ENCODE measurements at places on chromosomes 6 and 20.

DNA sequence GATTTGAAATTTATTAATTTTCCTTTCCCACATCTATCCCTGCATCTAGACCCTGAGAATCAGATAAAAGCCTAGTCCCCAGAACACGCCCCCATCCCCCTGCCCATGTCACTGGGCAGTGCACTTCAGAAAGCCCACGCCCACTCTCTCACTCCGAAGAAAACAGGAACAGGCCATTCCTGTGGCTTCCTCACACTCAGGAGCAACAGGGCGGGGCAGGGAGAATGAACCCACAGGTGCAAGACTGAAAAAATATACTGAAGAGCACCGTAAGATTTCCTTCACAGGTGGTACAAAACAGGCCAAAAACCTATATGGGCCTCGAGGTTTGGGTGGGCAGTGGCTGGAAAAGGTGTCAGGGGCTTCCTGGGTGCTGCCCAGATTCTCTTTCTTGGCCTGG is 3.4 kb downstream of the OXT start:
- no peak for DNase-seq

DNA sequence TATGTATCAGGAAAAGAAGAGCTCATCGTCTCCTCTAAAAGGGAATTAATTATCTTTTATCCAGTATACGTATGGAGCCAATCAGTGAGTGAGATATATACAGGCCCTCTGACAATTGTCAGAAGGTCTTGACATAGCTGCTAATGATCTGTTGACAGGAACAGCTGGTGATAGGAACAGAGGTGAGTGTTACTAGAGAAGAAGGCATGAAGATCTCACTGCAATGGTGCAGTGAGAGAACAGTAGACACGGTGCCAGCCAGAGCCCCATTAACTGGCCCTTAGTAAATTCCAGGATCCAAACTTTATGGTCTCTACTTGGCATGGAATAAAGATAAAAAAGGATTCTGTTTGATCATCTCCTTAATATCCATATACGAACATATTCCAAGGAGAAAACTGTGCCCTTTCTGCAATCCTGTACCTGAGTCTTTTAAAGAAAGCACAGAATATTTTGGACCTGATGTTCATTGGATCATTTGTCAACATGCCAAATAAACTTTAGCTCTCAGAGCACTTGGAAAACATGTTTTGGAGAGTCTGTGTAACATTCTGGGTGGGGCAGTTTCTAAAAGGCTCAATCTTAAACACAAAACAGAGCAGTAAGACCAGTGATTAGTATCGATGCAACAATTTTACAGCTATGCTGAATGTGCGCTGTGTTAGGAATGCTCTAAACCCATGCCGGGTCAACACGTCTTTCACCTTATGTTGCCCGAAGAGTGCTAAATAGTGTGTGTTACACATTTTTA is 135.8 kb upstream of the CITED2 start:
- no peak for DNase-seq

GRCh38 chr20:41587956-41588355 is 30.2 kb downstream of the CHD6 start:
- no peak for DNase-seq

DNA sequence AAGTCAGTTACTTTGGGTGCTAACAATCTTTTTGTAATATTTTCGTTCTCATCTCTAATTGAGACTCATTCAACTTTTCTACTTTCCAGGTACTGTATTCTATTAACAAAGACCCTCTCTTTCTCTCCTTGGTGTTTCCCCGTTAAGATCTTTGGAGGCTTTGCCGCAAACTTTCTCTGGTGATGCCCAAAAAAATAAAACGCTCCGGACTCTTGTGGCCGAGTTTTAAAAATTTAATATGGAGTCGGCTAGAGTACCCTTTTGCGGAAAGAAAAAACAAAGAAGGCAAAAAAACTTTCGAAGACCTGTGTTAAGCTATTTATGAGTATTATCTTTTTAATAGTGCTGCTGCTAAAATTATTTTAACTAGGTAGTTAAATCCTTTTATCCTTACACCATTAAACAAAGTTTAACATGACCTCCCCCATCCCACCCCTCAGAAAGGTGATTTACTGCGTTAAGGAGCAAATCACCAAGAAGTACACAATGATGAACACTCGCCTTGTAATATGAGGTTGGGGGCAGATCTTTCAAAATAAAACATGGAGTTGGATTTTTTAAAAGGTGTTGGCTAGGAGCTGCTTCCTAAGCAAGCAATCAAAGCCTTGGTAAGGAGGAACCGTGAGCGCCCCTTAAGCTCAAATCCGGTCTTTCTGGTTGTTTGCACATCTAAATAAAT is 10.0 kb downstream of the SIM1 start:
- no peak for DNase-seq

GRCh38 chr6:158769771-158770432 is 49.3 kb downstream of the EZR start:
- peak; percentile 30 for DNase-seq

DNA sequence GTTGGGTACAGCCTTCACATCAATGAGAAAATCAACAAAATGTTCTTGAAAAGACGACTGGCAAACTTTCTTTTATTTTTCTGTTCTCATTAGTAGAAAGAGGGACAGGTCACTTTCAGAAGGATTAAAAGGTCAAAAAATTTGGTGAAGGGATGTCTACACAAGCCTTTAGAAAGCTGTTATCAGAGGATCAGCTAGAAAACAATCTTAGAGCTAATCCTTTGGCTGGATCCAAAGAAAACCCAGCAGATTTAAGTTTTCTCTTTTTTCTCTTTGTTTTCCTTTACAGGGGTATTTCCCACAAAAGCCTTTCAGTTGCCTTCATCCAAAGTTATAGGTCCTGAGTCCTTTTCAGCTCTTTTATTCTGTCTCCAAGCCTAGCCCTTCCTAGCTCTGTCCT is 57.3 kb upstream of the EDN1 start:
- no peak for DNase-seq

DNA sequence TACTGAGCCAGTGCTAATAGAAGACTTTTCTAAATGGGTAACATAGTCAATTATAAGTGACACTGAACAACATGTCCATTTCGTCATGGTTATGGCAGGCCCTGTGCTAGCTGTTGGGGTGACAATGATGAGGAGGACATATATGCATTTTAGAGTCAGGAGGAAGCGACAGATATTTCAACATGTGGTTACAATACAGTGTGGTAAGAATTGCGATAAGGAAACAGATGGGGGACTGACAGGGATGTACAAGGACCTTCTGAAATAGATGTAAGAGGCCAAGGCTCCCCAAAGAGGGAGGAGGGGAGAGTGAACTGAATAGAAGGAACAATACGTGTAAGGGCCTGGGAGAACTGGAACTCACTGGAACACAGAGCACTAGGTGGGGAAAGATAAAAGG is 11.7 kb downstream of the MMP24 start:
- no peak for DNase-seq

- peak; percentile 28 for DNase-seq
Measured at GRCh38 chr6:131954059-131954774, 3.0 kb upstream of the CCN2 start.

GRCh38 chr20:41686961-41687360 is 68.8 kb upstream of the CHD6 start:
- no peak for DNase-seq

- peak; percentile 19 for DNase-seq
Measured at GRCh38 chr6:45577836-45578504, 200.2 kb upstream of the SUPT3H start.

DNA sequence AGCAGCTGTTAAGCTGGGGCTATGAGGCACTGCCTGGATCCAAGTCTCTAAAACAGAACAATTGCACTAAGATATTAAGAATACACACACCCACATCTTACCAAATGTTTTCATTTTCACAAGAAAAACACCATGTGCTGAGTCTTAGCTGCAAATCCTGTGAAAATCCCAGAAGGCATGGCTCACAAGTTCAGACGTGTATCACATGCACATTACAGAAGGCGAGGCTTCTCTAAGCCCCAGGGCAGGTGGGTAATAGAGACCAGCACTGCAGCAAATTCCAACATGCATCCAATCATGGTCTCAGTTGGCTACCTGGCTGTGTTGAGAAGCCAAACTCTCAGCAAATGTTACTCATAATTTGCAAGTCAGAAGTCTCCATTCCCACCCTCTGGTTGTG is 16.2 kb upstream of the CST3 start:
- no peak for DNase-seq

DNA sequence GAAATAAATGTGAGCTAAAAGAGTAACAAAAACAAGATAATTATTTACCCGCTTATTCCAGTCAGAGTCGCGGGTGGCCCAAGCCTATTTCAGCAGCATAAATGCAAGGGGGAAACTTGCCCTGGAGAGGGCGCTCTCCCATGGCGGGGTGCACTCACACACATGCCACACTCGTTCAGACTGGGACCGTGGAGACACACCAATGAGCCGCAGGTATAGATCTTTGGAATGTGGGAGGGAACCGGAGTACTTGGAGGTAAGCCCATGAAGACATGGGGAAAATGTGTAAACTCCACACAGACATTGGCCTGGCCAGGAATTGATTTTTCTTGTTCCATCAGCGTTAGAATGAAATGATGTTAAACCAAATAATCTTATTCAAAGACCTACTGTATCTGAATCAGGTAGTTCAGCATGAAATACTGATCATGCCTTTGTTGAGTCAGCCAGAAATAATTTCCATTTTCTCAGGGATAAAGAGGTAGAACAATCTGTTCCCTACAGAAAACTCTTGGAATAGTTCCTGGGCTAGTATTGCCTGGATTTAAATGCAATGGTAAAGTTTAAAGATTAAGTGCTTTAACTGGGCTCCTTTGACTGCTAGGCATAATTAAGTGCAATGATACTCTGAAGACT is 191.5 kb downstream of the MCHR2 start:
- DNase-seq, result no peak

DNA sequence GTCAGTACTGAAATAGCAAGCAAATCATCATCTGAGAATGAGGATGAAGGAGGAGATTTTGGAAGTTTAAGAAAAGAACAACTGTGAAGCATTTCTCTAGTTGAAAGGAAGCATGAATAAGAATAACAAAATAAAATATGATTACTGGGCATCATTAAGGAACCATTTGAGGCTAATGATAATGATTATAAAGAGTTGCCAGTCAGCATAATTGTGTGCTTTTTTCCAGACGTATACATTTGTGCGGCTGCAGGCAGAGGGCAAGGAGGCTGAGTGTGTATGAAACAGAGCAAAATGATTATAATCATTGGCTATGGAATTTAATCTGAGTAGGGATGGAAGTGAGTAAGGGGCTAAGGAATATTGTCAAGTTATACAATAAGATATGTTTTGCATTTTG is 218.7 kb upstream of the FUT9 start:
- DNase-seq, result no peak

DNA sequence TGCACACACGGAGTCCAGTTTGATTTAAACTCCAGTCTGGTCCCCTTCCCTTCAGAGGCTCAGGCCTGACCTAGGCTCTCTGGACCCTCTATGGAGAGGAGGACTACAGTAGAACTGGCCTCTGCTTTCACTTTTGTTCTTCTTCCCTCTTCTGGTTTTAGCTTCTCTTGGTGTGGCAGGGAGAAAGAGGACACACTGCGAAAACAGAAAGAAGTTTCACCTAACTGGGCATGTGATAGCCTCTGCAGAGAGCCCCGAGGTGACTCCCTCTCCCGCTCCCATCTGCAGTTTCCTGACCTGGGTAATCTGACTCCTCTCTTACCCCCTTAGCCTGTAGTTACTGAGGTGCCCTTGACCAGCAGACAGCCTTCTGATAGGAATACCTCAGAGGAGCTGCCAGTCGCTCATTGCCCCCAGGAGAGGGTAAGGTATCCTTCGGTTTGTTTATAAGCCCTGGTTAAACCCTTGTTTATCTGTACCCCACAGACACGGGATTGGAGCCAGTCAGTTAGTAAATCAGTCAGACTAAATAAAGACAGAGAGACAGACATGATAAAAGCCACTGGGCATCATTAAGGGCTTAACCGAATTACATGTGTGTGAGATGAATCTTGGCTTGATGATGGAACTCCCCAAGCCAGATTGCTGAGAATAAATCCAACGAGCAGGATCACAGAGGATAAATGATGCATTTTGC is 12.0 kb upstream of the DTNBP1 start:
- DNase-seq, result peak; percentile 20

DNA sequence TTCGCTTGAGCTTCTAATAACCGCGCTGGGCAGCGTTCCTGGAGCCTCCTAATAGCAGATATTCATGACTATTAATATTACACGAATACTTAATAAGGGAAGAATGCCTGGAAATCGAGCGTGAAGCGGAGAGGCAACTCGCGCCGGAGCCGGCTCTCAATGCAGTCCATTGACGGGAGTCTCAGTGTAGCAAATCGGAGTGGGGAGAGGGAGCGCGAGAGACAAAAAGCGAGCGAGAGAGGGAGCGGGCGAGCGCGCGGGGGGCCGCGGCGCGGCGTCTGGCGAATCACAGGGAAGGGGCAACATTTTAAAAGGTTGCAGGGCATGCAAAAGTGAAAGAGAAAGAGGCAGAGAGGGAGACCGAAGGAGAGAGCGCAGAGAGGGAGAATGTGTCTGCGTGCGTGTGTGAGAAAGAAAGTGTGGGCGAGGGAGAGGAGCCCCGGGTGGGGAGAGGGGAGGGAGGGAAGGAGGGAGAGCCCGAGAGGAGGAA is 2.9 kb downstream of the TFAP2A start:
- no peak for DNase-seq

DNA sequence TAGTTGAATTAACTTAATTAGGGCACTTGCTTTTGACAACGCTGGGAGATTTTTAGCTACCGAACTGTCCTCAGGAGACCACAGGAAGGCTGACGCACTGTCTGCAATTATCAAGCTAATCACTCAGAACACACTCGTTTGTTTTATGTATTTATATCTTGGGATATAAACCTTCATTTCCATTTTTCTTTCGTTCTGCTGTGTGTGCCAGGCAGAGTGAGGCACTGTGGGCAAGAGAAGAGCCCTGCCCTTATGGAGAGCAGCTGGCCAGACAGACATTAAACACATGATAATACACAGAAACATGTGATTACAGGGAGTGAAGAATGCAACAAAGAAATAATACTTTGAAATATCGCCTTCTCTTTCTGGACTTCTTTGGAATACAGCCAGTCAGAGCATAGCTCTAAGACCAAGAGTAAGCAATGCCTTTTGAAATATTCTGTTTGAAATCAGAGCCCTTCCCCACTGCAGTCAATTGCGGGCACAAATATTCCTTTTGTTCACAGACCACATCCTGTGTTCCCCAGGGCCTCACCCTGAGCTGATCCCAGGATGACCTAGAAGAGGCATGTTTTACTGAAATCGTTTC is 96.8 kb downstream of the ANKRD60 start:
- peak; percentile 19 for DNase-seq

- DNase-seq, result no peak
Measured at GRCh38 chr20:836190-836589, 2.7 kb downstream of the FAM110A start.

- DNase-seq, result no peak
Measured at GRCh38 chr6:71194724-71195123, 93.9 kb upstream of the OGFRL1 start.
